ENCODE measurements at places on chromosomes 2 and 18.

DNA sequence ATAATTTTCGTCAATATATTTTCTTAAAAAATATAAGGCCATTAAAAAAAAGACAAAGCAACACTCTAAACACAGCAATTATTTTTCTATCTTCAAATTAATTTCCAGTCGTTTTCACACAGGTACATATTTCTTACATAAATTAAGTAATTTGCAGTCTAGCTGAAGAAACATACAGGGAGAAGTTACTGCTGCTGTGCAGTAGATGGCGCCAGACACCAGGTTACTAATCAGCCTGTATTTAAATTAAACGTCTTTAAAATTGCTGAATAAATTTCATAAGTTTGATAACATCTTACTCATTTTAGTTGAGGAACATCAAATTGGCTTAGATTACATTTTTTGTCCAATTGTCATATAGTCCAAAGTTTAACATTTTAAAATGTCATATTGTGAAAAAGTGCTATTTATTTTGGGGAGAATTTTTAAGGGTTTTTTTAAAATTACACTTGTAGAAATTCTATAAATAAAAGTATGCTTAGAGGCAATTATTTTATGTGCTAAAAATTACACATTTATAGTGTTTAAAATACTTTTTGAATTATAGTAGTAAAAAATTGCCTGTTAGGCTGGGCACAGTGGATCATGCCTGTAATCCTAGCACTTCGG is 88.4 kb downstream of the PMAIP1 start:
- DNase-seq, result peak; percentile 35

DNA sequence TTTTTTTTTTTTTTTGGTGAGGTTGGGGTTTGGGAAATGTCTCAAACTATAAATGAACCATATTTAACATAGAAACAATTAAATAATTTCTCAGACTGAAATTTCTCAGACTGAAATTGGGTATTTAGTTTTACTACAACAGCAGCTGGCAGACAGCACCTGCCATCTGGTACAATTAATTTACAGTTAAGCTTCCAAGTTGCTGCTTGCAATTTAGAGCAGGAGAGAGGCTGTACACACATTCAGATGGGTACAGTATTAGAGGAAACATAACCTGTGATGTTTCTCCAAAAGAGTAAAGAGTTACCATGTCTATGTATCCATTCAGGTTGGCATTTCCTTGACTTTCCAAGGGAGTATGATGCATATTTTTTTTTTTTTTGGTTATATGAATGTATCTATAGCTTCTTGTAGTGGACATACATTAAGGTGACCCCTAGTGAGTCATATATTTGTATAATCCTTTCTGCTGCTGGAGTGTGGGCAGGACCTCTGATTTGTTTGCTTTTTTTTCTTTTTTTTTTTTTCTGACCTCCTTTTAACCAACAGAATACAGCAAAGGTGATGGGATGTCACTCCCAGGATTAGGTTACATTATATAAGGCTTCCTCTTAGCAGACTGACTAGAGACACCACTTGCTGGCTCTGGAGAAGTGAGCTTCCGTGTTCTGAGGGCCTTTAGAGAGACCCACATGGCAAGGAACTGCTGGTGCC is 201.7 kb downstream of the PTH2R start:
- DNase-seq, result no peak

DNA sequence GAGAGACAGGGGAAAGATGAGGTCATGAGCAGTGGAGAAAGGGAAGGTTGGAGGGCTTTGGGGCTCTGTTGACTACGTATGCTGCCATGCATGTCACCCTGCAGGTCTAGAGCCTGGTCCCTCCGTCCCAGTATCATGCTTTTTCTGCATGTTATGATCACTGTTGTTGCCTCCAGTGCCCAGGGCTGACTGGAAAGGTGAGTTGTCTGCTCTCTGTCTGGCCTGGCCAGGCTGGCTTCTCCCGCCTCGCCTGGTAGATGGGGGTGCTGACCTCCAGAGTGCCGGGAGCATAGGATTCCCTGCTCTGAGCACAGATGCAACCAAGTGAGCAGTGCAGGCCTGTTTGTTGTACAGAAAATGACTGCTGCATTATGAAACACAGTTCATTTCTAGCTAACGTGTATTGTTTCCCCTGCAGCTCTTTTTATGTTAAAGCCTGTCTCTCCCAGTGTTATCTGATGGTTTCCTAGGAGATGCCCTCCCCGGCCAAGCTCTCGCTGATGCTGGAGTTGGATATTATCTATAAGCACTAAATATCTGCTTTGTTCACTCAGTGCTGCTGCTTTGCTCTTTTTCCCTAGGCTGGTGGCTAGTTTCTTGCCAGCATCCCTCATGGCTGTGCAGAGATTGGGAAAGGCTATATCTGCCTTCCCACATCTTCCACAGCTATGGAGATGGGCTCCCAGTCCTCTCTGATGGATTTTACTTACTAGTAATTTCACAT is 158.2 kb downstream of the TDRD15 start:
- no peak for DNase-seq

- DNase-seq, result no peak
These were observed 503.0 kb upstream of the KLHL29 start for GRCh38 chr2:22882011-22882410.

DNA sequence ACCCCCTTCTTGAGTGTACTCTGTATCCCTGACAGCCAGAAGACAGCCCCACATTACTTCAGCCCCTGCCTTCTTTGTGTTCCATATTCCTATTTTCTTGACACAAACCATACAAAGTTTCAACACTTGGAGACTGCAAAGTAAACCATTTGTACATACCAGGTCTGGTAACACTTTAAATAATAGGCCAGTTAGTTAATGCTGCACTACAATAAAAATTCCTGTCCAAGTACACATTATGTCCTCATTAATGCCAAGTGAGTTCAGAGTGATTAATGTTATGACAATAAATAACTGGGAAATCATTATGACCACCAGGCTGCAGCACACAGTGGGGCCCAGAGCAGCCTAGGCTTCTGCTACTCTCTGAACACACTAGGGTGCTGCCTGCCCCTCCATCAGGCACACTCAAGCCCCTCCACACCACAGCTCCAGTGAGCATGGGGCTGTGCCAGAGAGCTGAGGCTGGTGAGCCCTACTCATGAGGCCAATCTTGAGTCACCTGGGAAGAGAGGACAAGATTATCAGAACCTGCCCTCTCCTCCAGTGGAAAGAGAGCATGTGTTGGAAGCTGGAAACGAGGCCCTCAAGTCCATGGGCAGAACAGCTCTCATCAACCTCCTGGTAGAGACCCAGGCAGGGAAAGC is 138.7 kb downstream of the TTC32 start:
- DNase-seq, result no peak

DNA sequence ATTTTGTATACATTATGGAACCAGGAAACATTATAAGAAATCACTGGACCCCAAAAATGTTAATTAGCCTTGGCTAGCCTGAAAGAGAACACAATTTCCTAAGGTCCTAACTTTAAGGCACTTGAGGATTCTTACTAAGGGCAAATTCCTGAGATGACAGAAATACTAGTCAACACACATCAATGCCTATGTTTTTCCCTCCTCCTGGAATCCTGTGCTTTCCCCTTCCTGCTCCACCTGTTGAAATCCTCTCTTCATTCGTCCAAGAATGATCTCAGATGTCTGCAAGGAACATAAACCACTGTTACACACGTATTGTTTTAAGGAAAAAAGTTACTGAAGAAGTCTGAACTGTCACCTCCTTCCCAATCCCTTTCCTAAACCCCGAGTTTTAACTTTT is 21.2 kb upstream of the DARS1 start:
- DNase-seq, result no peak

GRCh38 chr2:142605421-142605820 is 272.0 kb upstream of the KYNU start:
- no peak for DNase-seq

GRCh38 chr2:77428946-77429345 is 93.2 kb downstream of the LRRTM4 start:
- DNase-seq, result no peak

- DNase-seq, result no peak
These were observed 1003.7 kb upstream of the GYPC start for GRCh38 chr2:125652280-125652679.

- DNase-seq, result no peak
These were observed 32.9 kb upstream of the ALK start for GRCh38 chr2:29954316-29954715.

- DNase-seq, result no peak
These were observed 253.8 kb downstream of the TGIF1 start for GRCh38 chr18:3703732-3704176.

GRCh38 chr2:120445449-120446143 is 99.7 kb downstream of the INHBB start:
- DNase-seq, result no peak

DNA sequence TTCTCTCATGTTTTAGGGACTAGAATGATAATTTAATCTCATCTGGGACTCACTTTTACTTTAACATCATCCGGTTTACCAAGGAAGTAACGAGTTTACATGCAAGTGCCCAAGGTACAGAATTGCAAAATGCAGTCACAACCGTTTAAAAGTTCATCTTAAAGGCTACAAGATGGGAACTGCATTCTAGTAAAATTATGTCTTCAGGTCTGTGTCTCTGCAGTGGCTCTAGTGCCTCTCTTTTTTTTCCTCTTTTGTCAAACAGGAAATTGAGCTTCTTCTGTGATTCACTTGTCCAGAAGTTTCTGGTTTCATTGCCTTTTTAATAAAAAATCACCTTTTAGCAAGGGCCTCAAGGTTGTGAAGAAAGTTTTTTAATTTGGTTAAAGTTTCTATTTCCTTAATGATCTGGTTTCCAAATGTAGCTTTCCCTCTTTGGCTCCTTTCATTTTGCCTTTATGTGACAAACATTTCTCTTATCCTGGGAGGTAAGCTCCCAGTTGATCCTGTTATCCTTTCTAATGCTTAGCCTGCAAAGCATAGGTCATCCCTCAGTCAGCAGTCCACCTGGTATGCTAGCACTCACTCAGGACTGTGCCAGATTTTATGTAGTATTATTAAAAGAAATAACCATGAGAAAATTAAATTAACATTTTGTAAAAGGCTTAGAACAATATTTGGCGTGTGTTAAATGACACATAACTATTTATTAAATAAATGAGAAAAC is 2.4 kb downstream of the GLS start:
- no peak for DNase-seq

- peak; percentile 44 for DNase-seq
These were observed 63.4 kb downstream of the ZCCHC2 start for GRCh38 chr18:62586151-62586774.

DNA sequence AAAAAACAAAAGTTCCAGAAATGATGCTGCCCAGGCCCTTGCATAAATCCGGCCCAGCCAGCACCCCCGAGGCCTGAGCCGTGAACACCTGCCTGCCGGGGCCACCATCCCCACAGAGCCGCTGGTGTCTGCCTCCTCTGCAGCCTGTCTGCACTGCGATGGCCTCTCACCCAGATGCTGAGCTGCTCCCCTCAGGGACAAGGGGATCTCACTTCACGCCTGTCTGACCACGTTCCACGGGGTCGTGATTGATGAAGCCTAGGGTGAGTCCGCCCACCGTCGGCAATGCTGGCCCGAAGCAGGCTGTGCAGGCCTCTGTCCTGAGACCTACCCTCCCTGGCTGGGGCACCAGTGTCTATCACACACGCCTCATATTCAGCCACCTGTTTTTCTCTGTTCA is 444.2 kb downstream of the EIPR1 start:
- DNase-seq, result no peak

GRCh38 chr2:147025646-147026585 is 818.9 kb upstream of the ACVR2A start:
- DNase-seq, result no peak

GRCh38 chr2:32745191-32745590 is 117.3 kb downstream of the TTC27 start:
- DNase-seq, result no peak

DNA sequence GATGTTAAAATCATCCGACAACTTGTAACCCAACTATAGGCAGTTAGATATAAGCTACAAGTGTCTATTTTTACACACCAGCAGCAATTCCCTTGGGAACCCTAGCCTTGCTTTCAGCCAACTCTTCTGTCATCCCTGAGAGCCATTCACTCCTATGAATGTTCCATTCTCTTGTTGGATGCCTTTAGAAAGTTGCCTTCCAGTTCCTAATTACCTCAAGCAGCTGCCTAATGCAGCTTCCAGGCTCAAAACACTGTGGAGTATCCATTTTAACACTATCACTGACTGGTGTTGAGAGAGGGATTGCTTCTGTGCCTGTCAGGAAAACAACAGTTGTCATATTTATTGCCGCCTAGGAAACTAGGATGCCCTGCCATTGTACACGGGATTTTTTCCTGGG is 402.0 kb upstream of the ACVR2A start:
- DNase-seq, result no peak

- no peak for DNase-seq
These were observed 8.7 kb upstream of the DYNC1I2 start for GRCh38 chr2:171678619-171679018.

GRCh38 chr18:65548316-65548715 is 202.5 kb upstream of the CDH7 start:
- no peak for DNase-seq

GRCh38 chr18:74725690-74726089 is 128.0 kb downstream of the ZNF407 start:
- DNase-seq, result no peak

GRCh38 chr2:20599001-20599600 is 51.8 kb downstream of the HS1BP3 start:
- no peak for DNase-seq
